ENCODE measurements at places on chromosomes 1 and 21.
A peak's percentile ranks its signal among the peaks of the same experiment; 100 is the strongest.

DNA sequence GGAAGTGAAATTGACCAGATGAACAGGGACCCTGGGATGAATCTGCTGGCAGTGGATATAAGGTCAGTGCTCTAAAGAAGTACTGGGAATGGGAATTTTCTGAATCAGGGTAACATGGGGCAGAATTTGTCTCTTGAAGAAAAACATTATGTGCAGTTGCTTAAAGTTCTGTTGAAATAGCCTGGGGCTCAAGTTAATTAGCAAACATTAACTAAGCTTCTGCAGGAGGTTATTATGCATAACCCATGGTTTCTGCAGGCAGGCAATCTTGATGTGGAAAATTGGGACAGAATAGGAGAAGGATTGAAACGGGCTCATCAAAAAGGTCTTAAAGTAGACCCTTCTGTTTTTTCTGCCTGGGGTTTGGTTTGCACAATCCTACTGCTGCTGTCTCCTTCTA is 14.0 kb downstream of the GSTM5 start:
- DNase-seq = no peak

DNA sequence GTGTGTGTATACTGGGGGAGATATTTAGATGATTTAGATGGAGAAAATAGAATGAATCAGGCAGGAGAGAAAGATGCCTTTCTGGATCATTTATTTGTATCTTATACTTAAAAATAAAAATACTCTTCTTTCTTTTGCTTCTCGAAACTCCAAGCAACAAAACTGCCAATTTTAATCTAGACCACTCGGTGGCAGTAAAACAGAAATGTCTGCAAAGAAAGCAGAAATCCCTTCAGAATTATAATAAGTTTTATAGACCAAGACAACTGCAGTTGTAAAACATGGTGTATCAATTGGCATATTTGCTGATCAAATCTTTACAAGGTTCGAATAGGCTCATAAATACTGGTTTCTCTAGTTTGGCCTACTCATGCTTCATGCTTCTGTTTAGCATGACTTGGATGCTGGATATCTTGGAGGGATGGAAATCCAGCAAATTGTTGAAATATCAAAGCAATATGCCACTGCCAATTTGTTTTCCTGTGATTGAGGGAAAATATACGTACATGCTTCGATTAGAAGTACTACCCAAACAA is 15.1 kb upstream of the C1orf87 start:
- DNase-seq = peak; percentile 17

DNA sequence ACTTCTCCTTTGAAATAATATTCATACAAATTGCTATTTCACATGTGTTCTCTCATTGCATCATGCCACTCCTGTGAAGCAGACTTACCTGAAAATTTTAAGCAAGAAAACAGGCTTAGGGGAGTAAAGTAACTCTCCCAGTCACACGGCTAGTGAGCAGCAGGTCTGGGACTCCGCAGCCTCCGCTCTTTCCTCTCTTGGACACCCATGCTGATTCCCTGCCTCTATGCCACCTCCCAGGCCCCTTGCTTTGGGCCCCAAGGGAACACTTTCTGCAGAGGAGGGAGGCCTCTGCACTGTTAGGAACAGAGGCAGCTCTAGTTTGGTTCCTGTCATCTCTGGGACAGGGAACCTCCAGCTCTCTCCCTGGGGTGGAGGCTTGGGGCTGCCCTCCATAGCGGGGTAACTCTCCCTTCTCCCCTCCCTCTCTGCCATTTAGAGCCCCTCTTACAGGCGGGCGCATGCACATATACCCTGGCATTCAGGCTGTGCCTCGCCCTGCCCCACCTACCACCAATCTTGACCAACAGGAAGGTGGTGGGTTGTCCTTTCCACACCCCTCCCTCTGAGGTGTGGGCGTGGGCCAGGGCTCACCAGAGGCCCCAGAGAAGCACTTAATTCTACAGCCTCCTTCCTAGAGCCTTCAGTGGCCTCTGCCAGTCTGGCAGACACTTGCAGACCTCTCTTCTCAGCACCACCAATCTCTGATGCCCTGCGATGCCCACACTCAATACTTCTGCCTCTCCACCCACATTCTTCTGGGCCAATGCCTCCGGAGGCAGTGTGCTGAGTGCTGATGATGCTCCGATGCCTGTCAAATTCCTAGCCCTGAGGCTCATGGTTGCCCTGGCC is at the start of gene RXFP4:
Gene RXFP4, plus strand, starts transcription at position 646 of the 852 bp plus-strand sequence. Its CDS starts 72 bp downstream, at position 718.
- DNase-seq = no peak

GRCh38 chr1:188027613-188028012 is 1198.9 kb downstream of the PLA2G4A start:
- DNase-seq = peak; percentile 11

DNA sequence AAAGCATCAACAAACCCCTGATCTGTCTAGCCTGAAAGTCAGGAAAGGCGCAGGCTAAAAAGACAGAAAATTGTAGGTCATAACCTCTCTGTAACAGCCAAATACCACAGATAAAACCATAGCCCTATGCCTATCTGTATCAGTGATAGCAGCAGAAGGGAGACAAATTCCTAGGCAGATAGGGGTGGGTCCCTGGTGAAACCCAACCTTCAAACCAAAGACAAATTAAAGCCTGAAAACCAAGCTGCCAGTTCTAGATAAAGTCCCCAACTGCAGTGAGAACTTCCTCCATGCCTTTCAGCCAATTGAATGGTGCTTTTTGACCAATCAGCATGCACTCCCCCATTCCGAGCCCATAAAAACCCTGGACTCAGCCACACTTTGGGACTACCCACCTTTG is 115.3 kb downstream of the NTPCR start:
- no peak for DNase-seq

DNA sequence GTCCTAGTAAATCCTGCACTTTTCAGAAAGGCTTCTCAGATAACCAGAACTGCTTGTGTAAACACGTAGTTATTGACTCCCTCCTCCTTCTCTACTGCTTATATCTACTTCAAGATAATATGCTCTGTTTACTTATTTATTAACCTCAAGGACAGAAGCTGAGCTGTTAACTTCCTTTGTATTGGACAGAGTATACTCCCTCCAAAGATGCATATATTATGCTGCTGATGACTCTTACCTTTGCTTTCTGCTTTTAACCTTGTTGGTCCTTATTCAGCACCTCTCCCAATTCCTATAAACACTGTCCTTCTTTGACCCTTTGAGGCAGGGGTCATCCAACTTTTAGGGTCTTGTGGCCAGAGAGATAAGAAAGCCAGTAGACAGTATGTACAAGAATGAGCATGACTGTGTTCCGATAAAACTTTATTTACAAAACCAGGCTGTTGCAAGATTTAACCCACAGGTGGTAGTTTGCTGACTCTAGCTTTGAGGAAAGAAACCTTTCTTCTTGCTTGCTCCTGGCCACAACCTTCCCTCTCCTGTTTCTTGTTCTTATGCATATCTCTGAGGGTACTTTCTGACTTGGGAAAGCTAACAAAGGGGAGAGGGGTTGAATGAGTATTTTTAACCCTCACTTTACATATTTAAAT is 4.9 kb downstream of the TPM3 start:
- no peak for DNase-seq

DNA sequence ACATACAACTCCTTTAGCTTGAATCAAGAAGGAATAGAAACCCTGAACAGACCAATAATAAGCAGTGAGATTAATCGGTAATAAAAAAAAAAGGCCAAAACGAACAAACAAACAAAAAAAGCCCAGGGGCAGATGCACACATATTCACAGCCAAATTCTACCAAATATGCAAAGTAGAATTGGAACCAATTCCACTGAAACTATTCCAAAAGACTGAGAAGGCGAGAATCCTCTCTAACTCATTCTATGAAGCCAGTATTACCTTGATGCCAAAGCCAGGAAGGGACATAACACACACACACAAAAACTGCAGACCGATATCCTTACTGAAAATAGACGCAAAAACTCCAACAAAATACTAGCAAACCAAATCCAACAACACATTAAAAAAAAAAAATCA is 161.6 kb downstream of the ASTN1 start:
- no peak for DNase-seq

GRCh38 chr1:12059722-12060464 is 3.2 kb upstream of the TNFRSF8 start:
- no peak for DNase-seq

GRCh38 chr21:45043541-45044020 is 30.8 kb upstream of the ADARB1 start:
- DNase-seq = no peak
